Retinal pigment epithelial cell (primary cell): ENCODE measurements at places on chromosomes 2 and 18.
A peak's percentile ranks its signal among the peaks of the same experiment; 100 is the strongest.

DNA sequence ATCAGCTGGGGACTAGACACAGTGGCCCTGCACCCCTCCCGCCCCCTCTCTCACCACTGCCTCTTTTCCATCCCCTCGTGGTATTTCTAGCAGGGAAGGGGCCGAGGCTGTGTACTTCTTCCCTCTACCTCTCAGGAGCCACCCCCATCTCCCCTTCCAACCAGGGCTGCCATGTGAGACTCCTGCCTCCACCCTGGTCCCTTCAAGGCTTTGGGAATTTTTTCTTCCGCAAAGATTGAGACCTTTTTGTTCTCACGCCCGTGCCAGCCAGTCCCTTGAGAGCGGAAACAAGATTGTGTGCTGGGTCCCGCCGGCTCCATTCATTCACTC, 39.1 kb downstream of the LPIN1 start:
- no peak for DNase-seq

GRCh38 chr2:3712831-3713503, 9.6 kb downstream of the DCDC2C start:
- DNase-seq = no peak

DNA sequence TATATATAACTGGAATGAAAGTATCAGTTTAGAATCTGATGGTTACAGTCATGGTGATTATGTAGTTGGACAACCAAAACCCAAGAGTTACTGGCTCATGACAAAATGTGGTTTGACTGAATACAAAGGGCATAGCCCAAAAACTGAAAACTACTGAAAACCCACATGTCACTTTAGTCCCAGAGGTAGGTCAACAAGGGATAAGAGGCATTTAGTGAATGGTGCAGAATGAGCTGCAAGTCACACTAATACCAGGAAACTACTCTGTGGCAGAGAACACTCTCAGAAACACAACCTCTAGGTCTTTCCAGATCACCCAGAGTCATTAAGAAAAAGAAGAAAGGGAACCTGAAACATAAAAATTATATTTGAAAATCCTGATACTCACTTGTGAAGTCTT, 154.5 kb downstream of the AGPS start:
- DNase-seq = no peak

DNA sequence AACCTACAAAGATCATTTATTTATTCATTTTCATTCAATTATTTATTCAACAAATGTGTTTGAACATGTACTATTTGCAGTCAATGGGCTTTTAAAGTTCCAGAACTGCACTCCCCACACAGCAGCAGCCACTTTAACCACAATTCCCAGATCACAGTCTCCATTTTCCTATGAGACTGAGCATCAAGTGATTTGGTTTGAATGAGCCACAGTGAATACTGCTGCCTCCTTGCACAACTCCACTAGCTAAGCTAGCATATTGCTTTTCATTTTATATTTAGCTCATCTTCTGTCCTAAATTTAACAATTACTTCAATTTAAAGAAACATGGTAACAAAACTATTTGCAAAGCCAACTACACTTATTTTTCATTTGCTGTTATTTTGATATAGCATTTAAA, 353.4 kb upstream of the VRK2 start:
- DNase-seq = no peak

DNA sequence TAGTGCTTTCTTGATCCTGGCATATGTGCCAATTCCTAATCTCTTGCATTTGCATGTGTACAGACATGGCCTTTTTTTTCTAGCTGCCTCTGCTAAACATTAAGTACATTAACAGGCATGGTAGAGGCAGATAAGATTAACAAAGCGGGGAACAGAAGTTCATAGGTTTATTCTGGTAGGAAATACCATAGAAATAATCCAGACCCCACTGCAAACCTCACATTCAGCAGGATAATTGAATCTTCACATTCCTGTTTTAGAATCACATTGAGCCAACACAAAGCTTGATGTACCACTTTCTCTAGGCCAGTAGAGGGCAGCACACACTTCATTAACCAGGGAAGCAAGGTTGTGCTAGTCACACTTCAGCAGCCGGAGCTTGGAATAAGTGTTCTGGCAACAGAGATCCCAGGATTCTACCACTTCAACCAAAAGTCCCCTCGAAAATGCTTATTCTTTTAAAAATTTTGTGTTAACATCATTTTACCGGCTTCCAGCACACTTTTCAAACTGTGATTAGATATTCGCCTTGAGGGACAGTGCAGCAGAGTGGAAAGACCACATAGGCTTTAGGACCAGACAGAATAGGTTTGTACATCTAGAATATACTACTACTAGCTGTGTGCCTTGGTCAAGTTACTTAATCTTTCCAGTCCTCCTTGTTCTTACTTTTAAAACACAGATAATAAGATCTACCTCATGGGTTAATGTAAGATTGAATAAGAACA, 420.2 kb upstream of the CHST9 start:
- peak; percentile 34 for DNase-seq

- DNase-seq = no peak
Measured at GRCh38 chr2:112157472-112157871, 19.3 kb downstream of the FBLN7 start.

DNA sequence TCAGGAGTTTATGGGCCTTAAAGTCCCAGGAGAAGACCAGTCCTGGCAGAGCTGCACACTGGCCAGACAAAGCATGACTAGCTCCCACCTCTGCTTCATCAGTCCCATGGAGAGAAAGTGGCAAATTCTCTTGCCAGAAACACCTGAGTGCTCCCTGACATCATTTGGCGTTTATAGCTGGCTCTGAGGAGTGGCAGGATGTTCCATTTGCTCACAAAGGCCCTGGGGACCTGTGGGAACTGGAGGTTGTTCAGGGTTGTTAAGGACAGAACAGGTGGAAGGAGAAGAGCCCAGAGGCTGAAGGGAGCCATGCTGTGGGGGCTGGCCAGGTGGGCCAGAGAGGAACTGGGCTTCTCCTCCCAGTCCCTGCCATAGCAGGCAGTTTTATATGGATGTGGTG, 56.1 kb downstream of the RPL37A start:
- no peak for DNase-seq

GRCh38 chr2:122610948-122611609, 855.6 kb downstream of the TSN start:
- no peak for DNase-seq

- DNase-seq = no peak
Measured at GRCh38 chr18:55907453-55908175, 319.6 kb upstream of the TCF4 start.

- no peak for DNase-seq
Measured at GRCh38 chr2:24203029-24203786, 28.4 kb downstream of the FAM228A start.

DNA sequence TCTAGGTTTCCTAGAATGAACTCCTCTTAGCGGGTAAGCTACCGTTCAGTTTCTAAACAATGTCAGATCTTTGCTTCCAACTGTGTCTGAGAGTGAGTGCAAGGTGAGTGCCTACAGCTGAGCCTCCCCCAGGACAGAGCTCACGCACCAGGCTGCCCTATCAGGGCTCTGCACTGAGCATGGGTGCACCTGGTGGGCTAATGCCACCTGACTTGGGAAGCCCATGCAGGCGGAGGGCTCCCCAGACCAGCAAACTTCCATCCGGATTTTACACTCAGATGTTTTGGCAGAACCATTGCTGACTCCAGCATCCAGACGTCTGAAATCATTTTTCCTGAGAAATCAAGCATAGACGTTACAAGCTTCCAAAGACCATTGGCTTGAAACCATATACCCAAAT, 16.1 kb upstream of the MLPH start:
- no peak for DNase-seq

- DNase-seq = no peak
Measured at GRCh38 chr18:48404716-48405507, 4.3 kb downstream of the ZBTB7C start.

DNA sequence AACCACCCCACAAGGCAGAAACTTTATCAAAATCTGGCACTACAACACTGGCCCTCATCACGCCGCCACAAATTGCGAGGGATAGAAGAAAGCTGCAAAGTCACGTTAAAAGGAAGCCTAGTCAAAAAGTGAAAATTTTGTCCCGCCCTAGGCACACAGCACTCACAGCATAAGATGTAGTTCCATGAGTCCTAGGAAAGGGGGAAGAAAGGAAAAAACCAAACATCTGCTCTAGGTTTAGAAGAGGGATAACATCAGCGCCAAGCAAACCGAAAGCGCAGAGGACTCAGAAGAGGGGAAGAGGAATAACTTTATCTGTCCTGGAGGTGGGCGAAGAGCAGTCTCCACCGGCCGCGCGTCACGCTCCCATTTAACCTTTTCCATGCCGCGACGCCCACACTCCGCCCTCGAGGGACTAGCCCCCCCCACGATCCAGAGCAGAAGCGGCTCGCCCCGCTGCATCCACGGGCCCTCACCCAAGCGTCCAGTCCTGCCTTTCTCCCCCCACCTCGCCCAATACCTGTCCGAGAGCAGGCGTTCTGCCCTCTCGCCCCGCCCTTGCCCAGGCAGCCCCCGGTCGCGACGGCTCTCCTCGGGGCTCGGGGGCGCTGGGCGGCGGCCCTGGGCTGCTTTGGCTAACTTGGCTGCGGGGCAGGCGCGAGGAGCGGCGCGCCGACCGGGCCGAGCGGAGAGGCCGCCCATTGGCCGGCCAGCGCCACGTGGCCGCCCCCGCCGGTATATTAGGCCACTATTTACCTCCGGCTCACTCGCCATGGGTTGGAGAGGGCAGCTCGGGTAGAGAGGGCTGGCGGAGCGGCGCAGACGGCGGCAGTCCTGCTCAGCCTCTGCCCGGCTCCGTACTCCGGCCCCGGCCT, at the start of gene HOXD1:
Gene HOXD1, plus strand, starts transcription at position 770 of the 875 bp plus-strand sequence. CDS start 134 bp downstream, outside the sequence.
- DNase-seq = no peak

GRCh38 chr2:130825966-130826253, 10.8 kb upstream of the ARHGEF4 start:
- DNase-seq = no peak

GRCh38 chr2:215637651-215638050, 201.8 kb upstream of the FN1 start:
- DNase-seq = no peak

DNA sequence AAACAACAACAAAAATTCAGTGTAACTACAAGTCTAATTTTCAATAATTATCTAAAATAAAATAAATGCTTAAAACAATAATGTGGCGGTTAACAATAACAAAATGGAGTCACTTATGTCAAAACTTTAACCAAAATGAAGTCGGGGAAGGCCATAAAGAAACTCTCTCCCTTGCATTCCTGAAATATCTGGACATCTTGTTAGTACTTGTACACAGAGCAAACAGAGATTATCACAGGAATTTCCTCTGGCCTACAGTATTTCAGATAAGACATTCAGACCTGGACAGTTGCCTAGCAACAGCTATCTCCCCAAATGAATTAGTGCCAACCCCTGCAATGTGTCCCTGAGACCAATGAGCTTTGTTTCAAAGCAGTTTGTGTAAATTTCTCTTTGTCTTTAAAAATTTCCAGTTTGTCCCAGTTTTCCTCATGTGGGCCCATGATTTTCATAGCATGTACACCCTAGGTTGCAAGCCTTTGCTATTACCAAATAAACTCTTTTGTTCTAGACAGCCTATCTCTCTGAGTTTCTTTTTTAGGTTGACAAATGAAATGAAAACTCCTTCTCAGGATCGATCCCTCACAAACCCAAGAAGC, 68.6 kb downstream of the EXOC6B start:
- DNase-seq = peak; percentile 71

- peak; percentile 68 for DNase-seq
Measured at GRCh38 chr2:44170311-44170717, 1.6 kb downstream of the PPM1B start.

DNA sequence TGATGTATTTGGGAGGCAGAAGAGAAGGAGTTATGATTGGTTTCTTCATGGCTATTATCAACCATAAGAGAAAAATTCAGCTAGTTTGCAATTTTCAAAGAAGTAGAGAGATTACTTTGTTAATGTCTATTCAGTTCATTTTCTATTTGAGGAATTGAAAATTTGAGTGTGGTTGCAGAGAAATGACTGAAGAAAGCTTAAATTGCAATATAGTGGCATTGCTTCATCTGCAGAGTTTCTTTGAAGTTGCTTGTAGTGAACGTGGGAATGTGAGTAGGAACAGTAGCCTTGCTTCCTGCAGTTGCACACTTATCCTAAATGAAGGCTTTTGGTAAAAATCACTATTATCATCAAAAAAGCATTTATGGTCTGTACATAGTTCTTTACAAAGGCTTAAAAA, 14.7 kb upstream of the CYRIA start:
- DNase-seq = no peak

GRCh38 chr2:108835040-108835439, 48.5 kb downstream of the CCDC138 start:
- no peak for DNase-seq

GRCh38 chr18:24514439-24514838, 54.0 kb downstream of the HRH4 start:
- DNase-seq = peak; percentile 9

- no peak for DNase-seq
Measured at GRCh38 chr2:107001551-107001950, 115.6 kb upstream of the ST6GAL2 start.

- no peak for DNase-seq
Measured at GRCh38 chr18:13235981-13236380, 17.4 kb downstream of the LDLRAD4 start.

DNA sequence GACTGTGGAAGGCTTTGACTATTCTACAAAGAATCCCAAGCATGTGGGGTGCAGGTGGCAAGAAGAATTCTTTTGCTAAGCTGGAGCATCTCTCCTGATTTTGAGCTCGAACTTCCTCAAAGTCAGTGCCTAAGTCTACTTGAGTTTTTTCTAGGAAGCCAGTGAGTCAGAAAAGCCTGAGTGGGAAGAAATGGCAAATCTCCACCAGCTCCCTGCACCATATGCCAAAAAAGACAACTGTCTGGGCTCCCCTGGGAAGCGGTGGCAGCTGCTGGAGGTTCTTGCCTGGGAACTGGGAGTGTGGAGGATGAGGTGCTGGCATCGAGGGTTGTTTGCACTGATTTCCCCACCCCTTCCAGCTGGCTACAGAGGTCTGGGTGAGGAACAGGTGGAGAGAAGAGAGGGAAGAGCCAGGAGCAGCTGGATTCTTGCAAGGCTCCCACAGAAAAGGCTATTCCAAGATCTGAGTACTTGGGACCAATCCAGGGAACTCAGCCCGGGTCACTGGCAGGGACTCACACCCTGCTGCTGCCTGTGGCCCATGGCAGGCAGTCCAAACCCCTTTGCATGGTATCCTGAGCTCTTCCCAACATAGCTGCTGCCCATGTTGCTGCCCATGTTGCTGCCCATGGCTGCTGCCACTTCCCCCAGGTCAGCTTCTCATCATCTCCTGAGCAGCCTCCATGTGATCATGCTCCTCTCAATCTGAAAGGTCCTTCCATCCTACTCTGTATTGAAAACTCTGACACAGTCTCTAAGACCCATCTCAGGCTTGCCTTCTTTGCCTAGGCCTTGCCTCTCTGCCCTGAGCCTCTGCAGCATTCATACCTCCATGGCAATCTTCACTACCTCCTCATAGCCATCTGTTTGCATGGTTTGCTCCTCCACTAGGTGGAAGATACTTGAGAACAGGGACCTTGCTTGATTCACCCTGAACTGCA, 128.3 kb upstream of the SPATS2L start:
- no peak for DNase-seq

DNA sequence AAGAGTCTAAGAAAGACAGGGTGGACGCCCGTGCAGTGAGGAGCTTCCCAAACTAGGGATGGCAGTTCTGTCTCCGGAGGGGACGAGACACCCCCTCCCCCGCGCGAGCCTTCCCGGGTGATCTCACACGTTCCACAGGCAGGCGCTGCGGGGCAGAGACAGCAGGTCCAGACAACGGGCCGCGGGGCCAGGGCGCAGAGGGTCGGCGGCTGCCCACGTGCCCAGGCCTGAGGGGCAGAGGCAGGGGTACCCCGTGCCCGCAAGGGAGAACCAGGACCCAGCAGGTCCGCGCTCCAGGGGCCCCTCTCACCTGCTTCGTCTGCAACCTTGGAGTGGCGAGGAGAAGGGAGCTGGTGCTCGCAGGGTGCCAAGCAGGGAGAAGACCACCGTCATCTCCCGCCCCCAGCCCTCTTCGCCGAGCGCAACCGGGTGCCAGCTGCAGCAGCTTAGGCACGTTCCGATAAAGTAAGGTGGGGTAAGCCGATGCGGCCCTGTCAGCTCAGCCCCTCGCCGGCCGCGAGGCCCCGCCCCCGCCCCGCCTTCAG, at the start of gene GPR155:
Gene GPR155, minus strand, starts transcription at position 467 of the 545 bp plus-strand sequence. CDS start 5,073 bp downstream, outside the sequence.
- no peak for DNase-seq
